ENCODE measurements at places on chromosomes 1 and 21.

DNA sequence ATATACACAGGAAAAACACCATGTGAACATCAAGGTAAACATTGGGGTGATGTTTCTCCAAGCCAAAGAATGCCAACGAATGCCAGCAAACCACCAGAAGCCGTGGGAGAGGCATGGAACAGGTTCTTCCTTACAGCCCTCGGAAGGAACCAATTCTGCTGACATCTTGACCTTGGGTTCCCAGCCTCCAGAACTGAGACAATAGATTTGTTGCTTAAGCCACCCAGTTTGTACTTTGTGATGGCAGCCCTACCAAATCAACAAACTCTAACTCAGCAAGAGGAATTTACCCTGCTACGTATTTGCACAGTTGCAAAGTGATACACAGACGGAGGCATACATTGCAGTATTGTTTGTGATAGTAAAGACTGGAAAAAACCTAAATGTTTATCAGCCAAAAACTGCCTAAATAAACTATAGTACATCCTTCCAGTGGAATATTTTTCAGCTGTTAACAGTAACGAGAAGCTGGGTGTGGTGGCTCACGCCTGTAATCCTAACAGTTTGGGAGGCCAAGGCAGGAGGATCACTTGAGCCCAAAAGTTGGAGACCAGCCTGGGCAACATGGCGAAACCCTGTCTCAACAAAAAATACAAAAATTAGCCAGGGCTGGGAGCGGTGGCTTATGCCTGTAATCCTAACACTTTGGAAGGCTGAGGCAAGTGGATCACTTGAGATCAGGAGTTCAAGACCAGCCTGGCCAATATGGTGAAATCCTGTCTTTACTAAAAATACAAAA is 12.5 kb upstream of the ZC3H12A start:
- DNase-seq, result no peak

DNA sequence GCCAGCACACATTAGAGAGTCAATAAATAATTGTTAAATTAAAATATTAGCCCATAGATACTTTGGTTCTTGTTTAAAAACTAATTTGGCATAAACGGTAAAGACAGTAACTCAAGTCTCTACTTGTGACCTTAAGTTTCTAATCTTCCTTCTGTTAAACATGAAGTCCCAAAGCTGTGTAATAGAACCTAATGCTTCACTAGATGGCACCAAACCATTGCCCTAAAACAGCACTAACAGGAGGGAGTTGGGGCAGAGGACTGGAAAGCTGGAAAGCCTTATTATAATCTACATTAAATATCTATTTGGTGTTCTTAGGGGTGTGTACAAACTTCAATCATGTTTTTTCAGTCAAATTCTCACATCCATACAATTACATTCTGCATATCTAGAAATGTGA is 176.7 kb downstream of the OLFM3 start:
- no peak for DNase-seq

DNA sequence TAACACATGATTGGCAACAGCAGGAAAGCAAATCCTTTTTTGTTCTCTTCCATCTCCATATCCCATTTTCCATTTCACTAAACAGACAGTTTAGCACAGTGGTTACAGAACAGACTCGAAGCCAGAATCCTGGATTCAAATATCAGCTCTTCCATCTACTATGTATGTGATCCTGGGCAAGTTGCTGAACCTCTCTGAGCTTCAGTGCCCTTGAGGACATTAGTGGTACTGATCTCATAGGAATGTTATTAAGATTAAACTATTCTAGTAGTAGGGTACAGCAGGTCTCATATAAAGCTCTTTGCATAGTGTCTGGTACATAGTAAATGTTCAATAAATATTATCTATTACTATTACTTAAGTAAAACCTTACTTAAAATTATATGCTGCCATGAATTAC is 13.8 kb upstream of the HHIPL2 start:
- no peak for DNase-seq

DNA sequence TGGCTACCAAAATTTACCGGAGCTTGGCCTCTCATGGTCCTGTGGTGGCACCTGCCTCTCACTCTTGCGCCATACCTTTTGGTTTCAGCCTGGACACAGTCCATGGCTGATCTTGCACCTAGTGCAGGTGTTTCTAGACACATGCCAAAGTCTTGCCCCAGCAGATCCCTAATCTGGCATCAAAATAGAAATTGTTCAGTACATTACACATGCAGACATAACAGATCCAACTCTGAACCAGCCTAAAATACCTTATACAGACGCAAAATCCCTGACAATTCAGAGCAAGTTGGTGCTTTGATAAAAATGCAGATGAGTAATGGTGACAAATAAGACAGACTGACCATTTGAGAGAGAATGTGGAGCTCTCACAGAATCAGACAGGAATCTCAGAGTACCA is 44.1 kb downstream of the NGF start:
- DNase-seq, result no peak

DNA sequence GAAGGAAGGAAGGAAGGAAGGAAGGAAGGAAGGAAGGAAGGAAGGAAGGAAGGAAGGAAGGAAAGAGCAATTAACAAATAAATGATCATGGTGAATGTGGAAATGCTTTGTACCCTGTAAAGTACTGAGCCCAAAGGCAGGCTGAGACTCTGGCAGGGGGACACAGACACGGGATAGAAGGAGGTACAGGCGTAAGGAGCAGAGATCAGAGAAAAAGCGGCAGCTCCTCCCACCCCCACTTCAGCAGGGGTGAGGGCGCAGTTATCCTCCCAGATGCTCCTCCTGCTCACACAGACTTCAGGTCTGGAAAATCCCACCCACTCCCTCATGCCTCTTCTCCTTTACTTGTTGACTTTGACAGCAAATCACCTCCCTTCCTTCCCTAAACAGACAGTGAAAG is 464.5 kb downstream of the MATN1 start:
- DNase-seq, result no peak

DNA sequence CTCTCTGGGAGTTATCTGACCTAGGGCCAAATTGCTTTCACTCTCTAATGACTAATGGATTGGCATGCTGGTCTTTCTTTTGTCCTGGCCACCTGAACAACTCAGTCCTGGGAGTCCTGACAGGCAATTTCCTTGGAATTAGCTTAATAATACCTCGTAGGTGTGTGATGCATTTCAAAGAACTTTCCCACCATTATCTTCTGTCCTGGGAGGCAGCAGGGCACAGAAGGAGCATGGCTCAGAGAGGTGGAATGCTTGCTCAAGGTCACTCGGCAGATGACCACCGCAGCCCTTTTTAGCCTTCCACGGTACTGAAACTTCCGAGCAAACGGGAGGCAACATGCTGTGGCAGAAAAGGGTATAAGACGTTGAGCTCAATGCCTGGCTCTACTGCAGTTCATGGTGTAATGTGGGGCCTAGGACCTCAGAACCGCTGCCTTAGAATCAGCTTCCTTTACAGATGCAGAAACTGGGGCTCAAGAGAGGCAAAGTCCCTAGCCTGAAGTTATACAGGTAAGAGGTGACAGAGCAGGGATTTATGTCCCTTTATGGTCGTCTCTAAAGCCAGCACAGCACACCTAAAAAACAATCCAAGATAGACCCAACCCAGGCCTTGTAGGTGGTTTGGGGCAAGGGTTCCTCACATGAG is 3.2 kb downstream of the ID3 start:
- DNase-seq, result peak; percentile 55

- DNase-seq, result no peak
Observed at GRCh38 chr21:34793471-34793870, 124.7 kb downstream of the CLIC6 start.

GRCh38 chr1:214494706-214495105 is 56.7 kb downstream of the PTPN14 start:
- no peak for DNase-seq

- no peak for DNase-seq
Observed at GRCh38 chr1:93079685-93080141, 630 bp downstream of the MTF2 start.

DNA sequence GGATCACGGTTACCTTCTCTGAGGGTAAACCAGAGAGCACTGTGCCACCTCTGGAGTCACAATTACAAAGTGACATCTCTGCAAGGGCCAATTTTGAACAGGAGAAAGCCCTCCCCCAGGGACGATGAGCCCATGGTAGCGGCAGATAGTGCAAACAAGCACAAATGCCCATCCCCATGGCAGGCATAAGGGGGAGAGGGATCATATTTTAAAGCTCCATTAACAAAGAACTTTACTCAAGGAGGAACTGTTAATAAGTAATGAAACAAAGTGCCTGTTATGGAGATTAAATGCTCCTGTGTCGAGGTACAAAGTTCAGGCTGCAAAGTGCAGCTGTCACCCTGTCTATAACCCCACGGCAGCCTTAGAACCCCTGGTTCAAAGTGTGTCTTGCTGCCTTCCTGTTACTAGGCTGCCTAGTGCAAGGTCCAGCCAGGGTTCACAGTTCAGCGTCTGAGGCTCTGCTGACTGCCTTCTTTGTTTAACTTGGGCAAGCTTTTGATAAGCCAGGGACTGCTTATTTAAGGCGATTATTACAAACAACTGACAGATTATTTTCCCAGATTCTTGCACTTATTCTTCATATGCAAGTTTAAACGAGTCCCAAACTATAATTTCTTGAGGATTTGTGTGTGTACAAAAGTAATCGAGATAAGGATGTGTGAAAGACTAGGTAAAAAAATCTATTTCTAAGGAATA is 75.7 kb upstream of the NRIP1 start:
- DNase-seq, result no peak

GRCh38 chr1:234841710-234842231 is 231.8 kb upstream of the IRF2BP2 start:
- peak; percentile 52 for DNase-seq

- peak; percentile 14 for DNase-seq
Observed at GRCh38 chr1:9486466-9487140, 52.7 kb upstream of the SLC25A33 start.

GRCh38 chr21:41160036-41160435 is 7.9 kb upstream of the BACE2 start:
- DNase-seq, result no peak

GRCh38 chr1:23102289-23102688 is 66.4 kb downstream of the LUZP1 start:
- DNase-seq, result no peak

DNA sequence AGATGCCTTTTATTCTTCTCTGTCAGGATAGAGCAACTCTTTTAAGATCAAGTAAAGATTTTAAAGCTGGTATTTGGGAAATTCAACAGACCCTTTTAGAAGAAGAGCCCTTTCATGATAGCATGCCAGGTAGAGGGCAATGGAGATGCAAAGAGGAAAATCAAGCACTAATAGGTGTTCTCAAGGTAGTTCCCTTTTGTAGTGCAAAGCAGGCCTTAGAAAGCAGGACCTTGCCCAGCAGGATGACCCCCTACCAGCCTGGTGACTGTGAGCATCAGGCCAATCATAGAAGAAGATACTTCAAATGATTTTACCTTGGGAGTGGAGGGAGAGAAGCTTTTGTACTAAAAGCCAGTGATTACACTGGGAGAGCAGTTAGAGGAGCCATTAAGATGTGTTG is 381.4 kb upstream of the ZRANB2 start:
- no peak for DNase-seq

Measured in skin of body (tissue), 3 donors.